ENCODE measurements at places on chromosomes 4 and X. TPM values are rescaled to one million over a fixed set of nuclear protein-coding genes. Genes with fewer than 3 reads are reported as not detected.
A peak's percentile ranks its signal among the peaks of the same experiment; 100 is the strongest.

- DNase-seq, result no peak
Measured at GRCh38 chrX:50812995-50813842, 775 bp downstream of the SHROOM4 start.

GRCh38 chrX:9163214-9163709, 129.3 kb upstream of the FAM9B start:
- no peak for DNase-seq

DNA sequence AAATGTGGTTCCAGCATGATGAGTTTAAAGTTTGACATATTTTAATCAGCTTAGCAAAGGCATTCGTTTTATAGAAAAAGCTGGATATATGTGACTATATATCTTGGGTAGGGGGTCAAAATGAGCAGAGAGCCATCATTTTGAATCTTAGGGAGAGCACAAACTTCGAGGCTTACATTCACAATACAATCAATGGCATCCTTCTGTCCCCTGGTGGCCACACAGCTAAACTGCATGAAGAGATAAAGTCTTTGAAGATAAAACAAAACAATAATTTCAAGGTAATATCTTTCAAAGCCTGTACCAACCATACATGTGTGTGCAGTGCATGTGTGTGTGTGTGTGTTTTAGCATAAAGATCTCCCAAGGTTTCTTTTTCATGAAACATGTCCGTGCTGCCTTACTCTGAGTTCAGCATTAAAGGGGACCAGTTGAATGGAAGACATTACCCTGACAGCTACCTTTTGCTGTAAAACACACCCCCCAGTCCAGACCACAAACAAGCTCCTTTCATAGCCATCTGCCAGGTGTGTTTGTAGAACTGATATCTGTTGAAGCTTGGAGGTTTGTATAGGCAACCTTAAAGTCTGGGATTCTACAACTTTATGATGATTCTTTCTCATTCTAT, 22.0 kb downstream of the DYNLT3 start:
- peak; percentile 9 for DNase-seq

GRCh38 chr4:92304121-92304520, 355 bp downstream of the GRID2 start:
- DNase-seq, result no peak

TAF1 gene
- polyA plus RNA-seq, result 47.4 TPM

Measured in right renal cortex interstitium (tissue), 3 donors.